Activated T-helper 17 cell treated with anti-CD3 and anti-CD28 coated beads, Interleukin-2, amount 50 U/mL, for 72 hours (primary cell): ENCODE measurements at places on chromosomes 2 and 18. TPM values are rescaled to one million over a fixed set of nuclear protein-coding genes. Genes with fewer than 3 reads are reported as not detected.

Gene TWSG1
- 9.2 TPM for total RNA-seq

Gene HSBP1L1
- total RNA-seq = 2.7 TPM

Gene CXCR1
- not detected for total RNA-seq

Gene PARD6G
- total RNA-seq = 1.5 TPM

Gene INPP5D
- total RNA-seq = 89.8 TPM

Gene MC5R
- total RNA-seq = not detected

GRCh38 chr2:237437566-237437965 lies 23.6 kb upstream of the COL6A3 start:
- no peak for ATAC-seq

- no peak for ATAC-seq
These were observed 176.7 kb upstream of the ST6GAL2 start for GRCh38 chr2:107062599-107063220.

DNA sequence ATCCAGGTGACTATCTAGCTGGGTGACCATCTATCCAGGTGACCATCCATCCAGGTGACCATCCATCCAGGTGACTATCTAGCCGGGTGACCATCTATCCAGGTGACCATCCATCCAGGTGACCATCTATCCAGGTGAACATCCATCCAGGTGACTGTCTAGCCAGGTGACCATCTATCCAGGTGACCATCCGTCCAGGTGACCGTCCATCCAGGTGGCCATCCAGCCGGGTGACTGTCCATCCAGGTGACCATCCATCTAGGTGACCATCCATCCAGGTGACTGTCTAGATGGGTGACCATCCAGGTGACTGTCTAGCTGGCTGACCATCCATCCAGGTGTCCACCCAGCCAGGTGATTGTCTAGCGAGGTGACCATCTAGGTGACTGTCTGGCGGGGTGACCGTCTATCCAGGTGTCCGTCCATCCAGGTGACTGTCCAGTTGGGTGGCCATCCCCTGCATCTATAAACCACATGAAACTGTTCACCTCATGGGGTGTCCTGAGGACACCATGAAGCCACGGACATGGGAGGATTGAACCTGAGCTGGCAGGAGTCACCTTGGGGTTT lies 305.3 kb downstream of the NDUFA10 start:
- no peak for ATAC-seq

DNA sequence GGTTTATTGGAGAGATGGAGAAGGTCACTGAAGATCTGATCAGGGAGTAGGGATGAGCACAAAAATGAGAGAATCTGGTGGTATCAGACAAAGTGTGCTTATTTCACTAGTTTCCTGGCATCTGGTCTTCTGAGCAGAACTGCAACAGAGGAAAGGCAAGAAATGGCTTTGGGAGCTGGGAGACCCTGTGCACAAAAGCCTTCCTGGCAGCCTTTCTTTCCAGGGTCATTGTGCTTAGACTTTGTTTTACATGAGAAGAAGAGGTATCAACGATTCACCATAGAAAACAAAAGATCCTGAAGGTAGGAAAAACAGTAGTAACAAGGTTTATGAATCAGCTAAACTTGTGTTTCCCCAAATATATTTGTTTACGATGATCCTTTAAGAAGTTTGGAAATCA lies 162.9 kb downstream of the CNTNAP5 start:
- no peak for ATAC-seq

DNA sequence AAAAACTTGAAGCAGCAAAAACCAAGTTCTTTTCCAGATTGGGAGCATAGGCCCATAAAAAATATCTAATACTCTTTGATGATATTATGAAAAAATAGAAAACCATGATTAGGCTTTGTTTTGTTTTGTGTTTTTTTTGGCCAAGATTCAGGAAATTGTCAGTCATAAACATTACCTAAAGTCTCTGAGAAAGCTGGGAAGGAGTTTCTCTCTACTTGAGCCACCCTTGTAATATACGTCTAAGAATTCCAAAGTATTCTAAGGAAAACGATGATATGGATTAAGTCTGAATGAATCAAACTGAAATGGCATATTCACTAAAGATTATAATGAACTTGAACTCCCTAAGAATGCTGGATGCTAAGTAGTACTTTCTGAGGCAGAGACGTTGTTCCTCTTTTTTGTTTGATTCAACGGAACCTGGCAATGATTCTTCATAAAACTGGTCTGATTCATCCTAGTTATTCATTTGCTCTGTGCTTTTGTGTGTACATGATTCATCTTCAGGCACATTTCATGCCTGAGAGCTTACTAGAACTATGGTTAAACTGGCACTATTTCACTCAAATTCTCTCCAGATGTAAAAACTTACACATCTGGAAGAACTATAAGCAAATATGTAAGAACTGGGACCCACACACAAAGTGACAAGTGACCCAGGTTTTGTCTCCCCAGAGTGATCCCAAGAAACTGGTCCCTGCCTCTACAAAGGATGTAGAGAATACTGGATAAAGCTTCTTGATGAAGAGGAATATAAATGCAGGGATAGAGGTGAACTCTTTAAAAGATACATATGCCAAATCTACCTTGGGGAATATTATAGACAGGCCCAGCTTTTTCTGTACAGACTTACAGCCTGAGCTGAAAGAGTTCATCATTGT lies 159.7 kb downstream of the DOCK10 start:
- ATAC-seq = peak; percentile 75

DNA sequence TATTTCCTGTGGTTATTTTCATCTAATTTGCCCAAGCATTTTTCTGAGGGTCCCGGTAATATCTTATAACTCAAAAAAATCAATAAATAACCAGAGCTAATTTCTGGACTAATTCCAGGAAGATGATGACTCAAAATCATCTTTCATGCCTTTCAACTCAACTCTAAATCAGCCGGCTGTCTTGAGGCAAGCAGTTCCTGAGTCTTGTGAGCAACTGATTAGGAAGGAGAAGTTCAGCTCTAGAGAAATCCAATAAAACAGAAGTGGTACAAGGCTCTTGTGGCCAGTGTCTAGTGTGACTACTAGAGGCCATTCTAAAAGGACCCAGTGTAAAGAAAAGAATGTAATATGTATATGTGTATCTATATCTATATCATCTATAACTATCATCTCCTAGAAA lies 890.4 kb downstream of the TRIB2 start:
- no peak for ATAC-seq

GRCh38 chr2:233311241-233311926 lies 3.8 kb downstream of the SAG start:
- no peak for ATAC-seq

DNA sequence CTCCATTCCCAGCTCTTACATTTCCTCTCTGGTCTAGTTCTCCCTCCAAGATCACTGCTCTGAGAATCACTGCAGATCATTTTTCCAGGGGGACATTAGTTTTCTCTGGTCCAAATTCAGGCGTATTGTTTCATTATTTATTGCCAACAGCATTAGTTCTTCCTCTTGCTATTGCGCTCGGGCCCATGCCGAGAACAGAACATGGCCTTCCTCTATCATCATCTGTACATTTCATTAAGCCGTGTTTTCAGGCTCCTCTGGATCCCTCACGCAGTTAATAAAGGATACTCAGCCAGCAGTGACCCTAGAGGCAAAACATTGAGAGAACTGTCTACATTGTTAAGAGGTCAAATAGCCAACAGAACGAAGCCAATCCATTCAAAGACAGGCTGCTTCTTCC lies 63.9 kb downstream of the CCBE1 start:
- ATAC-seq = no peak

DNA sequence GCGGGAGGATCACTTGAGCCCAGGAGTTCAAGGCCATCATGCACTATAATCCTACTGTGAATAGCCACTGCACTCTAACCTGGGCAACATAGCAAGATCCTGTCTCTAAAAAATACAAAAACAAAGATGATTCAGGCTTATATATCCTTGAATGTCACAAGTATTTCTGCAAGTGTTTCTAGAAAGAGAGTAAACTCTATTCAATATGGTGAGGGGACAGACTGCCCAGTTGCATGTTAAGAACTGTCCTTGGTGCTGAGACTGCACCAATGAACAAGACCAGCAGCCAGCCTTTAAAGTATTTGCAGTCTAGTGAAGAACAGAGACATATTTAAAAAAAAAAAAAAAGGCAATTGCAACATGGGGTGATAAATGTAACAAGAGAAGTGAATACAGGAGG lies 16.4 kb downstream of the MAP3K19 start:
- no peak for ATAC-seq

GRCh38 chr2:170298115-170298514 lies 120.2 kb downstream of the MYO3B start:
- no peak for ATAC-seq

DNA sequence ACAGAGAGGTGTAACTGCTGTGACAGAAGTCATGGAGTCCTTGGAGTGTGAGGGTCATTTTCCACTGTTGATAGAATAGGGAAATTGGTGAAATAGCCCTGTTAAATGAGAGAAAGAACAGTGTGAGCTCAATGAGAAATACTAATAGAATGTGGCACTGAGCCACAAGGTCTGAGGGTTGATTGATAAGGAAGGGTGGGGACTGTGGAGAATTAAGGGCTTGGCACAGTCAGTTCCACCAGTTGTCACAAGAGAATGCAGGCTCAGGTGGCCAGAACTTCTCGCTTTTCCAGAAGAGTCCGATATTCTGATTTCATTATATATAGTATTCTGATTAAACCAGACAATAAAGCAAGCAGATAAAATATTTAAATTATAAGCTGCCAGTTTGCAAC lies 9.1 kb upstream of the IL1RN start:
- no peak for ATAC-seq

DNA sequence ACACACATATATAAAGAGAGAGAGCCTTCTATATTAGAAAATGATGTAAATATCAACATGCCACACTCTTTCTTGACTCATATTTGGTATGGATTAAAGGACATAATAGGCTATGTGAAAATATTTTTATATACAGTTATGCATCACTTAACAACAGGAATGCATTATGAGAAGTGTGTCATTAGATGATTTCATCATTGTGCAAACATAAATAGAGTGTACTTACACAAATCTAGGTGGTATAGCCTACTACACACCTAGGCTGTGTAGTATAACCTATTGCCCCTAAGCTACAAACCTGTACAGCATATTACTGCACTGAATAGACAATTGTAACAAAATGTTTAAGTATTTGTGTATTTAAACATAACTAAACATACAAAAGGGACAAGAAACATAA lies 354.8 kb upstream of the CNTNAP5 start:
- ATAC-seq = no peak

GRCh38 chr2:40814616-40815015 lies 362.7 kb upstream of the SLC8A1 start:
- no peak for ATAC-seq

GRCh38 chr2:5798084-5798483 lies 105.9 kb downstream of the SOX11 start:
- no peak for ATAC-seq

- ATAC-seq = peak; percentile 32
These were observed 21.2 kb downstream of the GRB14 start for GRCh38 chr2:164599954-164600589.

GRCh38 chr18:34659579-34660517 lies 50.2 kb upstream of the DTNA start:
- ATAC-seq = no peak

- ATAC-seq = no peak
These were observed 124.0 kb downstream of the HDAC4 start for GRCh38 chr2:239276851-239277250.

DNA sequence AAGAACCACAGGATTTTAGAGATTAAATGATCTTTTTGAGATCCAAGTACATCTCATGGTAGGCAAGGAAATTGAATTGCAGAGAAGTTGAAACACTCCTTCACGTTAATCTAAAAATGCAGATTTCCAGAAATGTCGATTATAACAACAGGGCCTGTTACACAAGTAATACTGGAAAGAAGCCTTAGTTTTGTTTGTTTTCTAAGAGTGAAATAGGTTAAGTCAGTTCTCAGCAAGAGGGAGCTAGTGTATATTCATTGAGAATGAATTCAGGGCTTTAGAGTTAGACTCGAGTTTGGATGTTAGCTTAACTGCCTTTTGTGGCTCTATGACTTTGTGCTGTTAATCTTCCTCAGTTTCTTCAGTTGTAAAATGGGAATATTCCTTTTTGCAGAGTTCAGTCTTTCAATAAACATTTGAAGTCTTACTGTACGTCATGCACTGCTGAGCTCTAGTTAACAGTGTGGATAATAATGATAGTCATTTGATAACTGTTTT lies 926 bp downstream of the NDUFV2 start:
- no peak for ATAC-seq

DNA sequence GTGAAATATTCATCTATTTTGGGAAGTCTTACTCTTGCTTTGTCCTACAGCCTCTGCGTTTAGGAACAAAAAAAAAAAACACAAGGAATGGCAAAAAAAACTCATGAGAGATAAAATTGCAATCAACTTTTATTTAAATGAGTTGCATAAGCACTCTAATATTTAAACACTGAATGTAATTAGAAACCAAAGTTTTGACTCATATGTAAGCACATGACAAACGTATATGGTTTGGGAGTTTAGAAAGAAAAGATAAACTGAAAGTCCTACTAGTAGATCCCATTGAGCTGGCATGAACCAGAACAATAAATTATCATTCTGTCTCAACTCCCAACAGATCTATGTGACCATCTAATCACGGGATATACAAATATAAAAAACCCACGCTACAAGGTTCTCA lies 44.8 kb downstream of the REV1 start:
- ATAC-seq = no peak

DNA sequence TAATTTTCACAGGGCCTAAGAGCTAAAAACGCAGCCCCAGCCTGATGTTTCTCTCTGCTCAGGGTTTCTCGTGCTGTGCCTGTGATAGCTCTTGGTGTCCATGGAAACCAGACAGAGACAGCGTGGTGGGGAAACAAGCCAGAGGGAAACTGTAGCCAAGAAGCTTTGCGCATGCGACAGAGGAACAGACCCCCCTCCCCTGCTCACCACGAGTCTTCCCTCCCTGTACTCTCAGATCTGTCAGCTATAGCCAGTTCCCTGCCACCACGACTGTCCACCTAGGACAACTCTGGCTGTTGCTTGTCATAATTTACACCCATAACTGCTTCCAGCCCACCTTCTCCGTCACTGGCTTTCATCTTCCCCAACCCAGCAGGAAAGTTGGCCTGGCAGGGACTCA lies 13.2 kb upstream of the DNAJC27 start:
- ATAC-seq = no peak

DNA sequence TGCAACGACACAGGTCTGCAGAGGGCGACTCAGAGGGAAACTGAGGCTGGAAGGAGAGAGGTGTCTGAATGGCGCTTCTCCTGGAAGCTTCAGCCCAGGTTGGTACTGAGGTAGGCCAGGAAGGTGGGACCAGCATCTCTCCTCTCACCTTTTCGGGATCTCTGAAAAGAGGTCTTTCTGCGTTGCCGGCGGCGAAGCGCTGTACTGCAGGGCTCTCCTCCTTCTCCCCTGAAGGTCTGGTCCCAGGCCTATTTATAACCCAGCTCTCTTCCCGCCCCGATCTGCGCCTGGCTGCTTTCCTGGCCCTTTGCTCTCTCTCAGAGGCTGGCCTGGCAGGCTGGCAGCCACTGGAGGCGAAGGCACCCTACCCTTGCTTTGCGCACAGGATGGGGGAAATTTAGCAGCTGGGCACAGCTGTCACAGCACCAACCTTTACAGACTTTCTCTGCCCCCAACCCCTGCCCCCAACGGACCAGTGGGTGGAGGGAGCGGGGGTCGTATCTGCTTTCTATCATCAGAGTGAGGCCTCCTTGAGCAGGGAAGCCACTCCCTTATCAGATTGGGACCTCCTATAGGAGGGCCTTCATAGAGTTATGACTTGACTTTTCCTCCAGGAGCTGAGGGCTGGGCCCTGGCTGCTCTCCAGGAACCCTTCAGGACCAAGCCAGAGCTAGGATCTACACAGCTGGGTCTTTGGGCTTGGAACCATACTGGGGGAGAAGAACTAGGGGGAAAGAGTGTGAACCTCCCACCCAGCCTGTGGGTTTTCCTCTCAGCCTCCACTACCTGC lies 1.1 kb downstream of the DYSF start:
- no peak for ATAC-seq

- no peak for ATAC-seq
These were observed 165.9 kb upstream of the KLF7 start for GRCh38 chr2:207331674-207332073.
